Effector memory CD4-positive, alpha-beta T cell (primary cell): ENCODE measurements at places on chromosomes 13 and 19.

DNA sequence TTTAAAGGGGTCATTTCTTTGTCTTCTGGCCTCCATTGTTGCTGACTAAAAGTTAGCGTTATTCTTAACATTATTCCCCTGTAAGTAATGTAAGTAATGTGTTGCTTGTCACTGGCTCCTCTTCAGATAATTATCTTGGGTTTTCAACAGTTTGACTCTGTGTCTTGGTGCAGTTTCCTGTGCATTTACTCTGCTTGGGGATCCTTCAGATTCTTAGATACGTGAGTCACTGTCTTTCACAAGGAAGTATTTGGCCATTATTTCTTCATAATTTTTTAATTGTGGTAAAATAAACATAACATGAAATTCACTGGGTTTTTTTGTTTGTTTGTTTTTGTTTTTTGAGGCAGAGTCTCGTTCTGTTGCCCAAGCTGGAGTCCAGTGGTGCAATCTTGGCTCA, 13.5 kb upstream of the OR7D2 start:
- DNase-seq = no peak

DNA sequence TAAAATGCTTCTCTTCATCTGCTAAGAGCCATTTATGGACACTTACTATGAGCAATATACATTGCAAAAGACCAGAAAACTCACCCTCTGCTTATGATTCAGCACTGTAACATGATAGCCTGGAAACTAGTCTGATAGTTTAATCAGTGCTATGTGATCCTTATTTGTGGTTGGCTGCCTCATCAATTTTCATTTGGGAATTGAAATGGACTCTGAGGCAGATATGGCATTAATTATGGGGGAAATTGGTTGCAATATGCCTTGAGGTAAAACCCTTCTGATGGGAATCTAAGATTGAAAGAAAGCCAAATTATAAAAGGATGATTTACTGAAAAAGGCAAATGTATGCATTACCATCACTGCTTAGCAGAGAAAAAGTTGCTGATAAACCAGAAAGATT, 33.5 kb downstream of the FAM216B start:
- DNase-seq = no peak

DNA sequence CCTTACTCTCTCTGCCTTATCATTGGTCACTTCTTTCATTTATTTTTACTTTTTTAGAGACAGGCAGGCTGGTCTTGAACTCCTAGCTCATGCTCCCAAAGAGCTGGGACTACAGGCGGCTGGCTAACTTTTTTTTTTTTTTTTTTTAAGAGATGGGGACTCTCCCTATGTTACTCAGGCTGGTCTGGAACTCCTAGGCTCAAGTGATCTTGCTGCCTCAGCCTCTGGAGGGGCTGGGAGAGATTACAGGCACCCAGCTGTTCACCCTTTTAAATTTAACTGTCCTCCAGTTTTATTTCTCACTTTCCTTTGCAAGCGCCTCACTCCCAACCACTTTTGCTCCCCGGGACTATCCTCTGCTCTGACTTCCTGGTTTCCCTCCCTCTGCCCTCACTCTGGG, 5.6 kb upstream of the CLDN10 start:
- DNase-seq = no peak

DNA sequence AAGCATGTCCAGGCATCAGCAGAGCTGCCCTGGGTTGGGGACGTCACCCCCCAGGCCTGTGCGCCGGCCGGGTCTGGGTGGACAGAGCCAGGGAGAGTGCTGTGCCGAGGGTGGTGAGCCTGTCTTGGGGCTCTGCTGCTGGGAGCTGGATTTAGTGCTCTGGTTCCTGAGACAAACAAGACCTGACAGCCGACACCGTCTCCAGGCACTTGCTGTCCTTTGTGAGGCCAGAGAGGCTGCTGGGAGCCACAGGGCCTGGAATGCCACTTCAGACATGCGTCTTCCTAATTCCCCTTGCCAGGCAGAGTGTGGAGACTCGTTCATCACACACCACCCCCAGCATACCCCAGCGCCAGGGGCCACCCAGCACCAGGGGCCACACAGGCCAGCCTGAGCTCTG, 165.8 kb downstream of the KDM4B start:
- DNase-seq = no peak

DNA sequence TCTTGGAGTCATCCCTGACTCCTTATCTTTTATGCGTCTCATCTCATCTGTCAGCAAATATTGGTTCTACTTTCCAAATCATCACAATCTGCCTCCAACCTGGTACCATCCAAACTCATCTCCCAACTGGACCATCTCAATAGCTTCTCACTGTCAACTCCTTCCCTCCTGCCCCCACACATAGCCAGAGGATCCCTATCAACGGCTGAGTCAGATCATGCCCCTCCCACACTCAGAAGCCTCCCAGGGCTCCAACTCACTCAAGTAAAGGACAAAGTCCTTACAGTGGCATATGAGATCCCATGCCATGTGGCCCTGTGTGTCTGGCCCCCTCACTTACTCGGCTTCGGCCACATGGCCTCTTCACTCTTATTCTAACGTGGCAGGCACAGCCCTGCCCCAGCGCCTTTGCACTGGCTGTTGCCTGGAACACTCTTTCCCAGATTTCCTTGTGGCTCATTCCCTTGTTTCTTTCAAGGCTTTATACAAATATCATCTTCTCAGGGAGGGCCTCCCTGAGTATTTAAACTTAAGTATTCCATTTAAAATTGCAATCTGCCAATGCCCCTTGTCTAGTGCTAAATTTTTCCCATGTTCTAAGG, 4.3 kb downstream of the SPRED3 start:
- DNase-seq = no peak

- DNase-seq = no peak
Measured at GRCh38 chr13:110123041-110123809, 183.7 kb downstream of the COL4A1 start.

- DNase-seq = no peak
Measured at GRCh38 chr19:3585301-3586126, at the start of gene GIPC3. Gene GIPC3 (plus strand): TSS chr19:3585478. CDS start chr19:3585598, 120 bp downstream.

- no peak for DNase-seq
Measured at GRCh38 chr13:50277906-50278305, 262.7 kb downstream of the KCNRG start.

DNA sequence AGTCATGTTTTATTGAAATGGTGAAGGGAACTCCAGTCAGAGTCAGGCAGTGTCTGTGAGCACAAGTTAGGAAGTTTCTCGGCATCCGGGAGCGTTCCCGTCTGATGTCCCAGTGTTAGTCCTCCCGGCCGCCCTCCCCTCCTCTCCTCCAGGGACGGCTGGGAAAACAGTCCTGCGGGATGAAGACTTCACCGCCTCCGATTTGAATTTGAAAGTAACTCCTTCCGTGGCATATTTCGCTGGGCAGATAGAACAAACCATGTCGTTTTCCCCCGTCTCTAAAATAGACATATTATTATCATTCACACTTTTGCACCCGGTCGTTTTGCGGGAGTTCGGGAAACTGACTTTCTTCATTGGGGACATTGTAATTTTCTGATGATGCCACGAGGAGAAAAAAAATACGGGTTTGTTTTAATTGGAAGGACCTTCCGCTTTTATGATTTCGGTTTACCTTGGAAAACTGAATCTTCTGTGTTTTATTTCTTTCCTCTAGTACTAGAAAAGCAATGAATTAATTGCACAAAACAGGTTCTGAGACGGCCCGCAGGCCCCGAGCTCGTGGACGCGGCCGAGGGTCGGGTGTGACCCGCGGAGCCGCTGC, 76.6 kb downstream of the ZIC5 start:
- no peak for DNase-seq

DNA sequence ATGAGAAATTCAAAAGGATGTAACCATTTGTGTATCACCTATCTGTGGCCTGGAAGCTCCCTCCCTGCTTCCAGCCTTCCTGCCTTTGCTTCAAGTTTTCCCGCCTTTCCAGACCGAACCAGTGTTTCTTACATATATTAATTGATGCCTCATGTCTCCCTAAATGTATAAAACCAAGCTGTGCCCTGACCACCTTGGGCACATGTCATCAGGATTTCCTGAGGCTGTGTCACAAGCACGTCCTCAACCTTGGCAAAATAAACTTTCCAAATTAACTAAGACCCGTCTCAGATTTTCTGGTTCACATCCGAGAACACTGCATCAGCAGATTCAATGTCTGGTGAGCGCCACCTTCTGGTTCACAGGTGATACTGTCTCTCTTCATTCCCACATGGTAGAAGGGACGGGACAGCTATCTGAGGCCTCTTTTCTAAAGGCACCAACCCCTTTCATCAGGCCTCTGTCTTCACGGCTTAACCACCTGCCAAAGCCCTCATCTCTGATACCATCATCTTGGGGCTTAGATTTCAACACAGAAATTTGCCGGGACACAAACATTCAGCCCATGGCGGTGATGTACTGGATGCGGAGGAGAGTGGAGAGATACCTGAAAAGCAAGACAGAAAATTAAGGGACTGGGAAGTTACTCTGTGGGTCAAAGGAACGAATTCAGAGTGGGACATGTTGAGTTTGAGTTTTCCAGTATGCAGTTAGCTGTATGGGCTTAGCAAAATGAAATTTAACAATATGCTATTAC, 58.7 kb upstream of the PABPC3 start:
- DNase-seq = peak; percentile 5

GRCh38 chr13:67227131-67227983, 2.8 kb downstream of the PCDH9 start:
- DNase-seq = no peak

DNA sequence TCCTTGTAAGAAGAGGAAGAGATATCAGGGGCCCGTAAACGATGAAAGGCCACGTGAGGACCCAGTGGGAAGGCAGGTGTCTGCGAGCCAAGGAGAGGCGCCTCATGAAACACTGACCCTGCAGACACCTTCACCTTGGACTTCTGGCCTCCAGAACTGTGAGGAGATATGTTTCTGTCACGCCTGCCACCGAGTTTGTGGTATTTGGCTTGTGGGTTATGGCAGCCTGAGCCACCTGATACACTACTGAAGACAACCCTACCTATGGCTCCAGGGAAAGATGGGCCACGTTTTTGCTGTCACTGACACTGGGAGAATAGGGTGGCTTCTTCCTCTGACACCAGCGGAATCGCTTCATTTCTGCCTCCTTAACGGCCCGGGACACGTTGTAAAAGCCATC, 217.5 kb upstream of the MAB21L1 start:
- DNase-seq = no peak

GRCh38 chr13:59494560-59494970, 669.2 kb downstream of the DIAPH3 start:
- no peak for DNase-seq

- no peak for DNase-seq
Measured at GRCh38 chr13:109297628-109298027, 488.8 kb downstream of the IRS2 start.

- no peak for DNase-seq
Measured at GRCh38 chr19:29395734-29396414, 129.9 kb upstream of the VSTM2B start.

GRCh38 chr19:34236035-34236987, 18.0 kb upstream of the GARRE1 start:
- no peak for DNase-seq

DNA sequence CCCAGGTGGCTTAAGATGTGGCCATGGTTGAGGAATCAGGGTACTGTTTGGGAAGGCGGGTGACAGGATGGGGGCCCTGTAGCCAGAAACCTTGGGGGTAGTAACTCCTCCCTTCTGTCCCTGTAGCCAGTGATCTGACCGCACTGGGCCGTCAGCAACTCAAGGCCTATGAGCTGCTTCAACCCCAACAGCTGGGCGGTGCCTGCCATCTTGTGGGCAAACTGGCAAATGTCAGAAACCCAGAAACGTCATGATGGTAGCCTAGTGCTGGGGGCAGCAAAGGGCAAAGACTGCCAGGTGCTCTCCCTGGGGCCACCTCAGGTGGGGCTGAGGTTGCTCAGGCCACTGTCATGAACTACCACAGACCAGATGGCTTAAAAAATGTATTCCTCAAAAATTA, 3.5 kb downstream of the COPE start:
- peak; percentile 9 for DNase-seq

DNA sequence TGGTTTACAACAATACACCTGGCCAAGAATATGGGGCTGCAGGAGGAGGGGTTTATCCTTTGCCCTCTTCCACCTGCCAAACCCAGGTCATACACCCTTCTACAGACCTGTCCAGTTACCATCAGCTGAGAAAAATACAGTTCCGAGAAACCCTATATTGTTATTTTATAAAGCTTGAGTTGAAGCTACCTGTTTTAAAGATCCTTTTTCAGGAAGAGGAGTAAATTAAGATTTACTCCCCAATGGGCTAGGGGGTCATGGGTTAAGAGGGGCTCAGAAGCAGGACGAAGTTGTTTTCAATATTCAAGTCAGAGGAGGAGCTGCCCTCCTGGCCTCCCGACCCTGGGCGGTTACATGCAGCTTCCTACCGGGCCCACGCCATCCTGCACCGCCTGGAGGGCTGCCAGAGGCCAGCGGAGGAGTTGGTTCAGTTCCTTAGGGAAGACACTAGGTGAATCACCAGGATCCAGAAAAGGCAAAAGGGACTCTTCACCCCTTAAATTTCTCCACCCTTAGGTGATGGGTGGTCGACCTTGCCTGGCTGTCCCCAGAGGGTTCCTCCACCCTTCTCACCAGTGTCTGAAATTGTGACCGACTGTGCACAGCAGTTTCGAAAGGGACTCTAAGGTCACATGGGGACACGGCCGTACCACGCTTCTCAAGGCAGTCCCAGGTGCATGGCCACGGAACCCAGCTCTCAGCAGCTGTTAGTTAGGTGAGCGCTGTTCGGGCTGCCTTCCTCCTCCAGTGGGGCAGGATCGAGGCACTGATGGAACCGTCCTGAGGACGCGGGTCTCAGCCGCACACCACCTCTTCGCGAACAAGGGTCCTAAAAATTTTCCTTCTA, 1.2 kb downstream of the GJB2 start:
- DNase-seq = no peak

GRCh38 chr19:33422369-33423180, 49.1 kb downstream of the CEBPG start:
- DNase-seq = no peak

- DNase-seq = no peak
Measured at GRCh38 chr13:50993934-50994333, 84.3 kb downstream of the RNASEH2B start.

DNA sequence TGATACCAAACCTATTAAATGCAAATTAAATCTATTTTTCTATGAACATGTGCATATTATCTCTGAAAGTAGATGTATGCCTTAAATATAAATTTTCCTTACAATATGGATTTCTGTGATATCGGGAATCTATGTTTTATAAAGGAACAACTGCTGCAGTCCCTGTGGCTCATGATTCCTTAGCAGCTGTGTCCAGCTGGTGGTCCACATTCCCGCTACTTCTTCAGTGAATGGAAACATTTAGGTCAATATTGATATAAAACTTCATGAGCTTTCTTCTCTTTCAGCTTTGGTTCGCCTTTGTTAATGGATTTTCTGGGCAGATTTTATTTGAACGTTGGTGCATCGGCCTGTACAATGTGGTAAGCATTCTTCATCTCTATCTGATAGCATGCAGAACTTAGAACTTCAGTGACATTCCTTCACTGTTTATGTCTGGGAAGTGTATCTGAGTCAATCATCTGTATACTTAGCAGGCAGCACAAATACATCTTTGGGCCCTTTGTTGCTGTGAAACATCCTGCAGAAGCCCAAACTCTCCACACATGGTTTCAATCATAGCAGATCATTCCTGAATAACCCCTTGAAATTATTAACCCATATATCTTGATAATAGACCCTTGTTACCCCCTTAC, 223.9 kb downstream of the SHISA2 start:
- DNase-seq = no peak
